ENCODE measurements at places on chromosomes 12 and 14.

GRCh38 chr14:49538852-49539251 is 47.3 kb downstream of the RPS29 start:
- no peak for DNase-seq

GRCh38 chr12:112527501-112527900 is 108.8 kb downstream of the PTPN11 start:
- no peak for DNase-seq

- no peak for DNase-seq
These were observed 96.6 kb upstream of the SLC35F4 start for GRCh38 chr14:57962325-57963035.

DNA sequence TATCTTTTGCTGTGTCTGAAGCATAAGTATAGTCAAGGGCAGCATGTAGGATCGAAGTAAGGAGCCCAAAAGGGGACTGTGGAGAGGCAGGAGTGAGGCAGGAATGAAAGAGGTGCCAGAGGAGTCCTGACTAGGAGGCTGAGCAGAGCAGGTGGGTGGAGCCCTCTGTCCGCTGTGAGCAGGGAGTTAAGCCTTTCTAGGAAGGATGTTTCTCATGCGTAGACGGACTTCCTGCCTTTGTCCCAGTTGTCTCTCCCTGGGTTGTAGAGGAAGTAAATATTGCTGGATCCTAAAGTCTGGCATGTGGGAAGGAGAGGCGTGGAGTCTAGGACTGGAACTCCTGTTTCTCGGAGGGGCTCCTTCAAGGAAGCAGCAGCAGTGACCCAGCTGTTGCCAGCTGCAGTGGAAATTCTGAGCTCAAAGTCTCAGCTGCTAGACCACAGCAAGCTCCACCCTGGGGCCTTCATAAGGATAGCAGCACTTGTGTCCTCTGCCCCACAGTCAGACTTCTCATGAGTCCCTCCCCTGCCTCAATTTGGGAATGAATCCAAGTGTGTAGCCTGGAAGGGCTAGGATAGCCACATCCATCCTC is 44.0 kb downstream of the RBMS2 start:
- DNase-seq = peak; percentile 55

GRCh38 chr12:79883216-79883615 is 51.7 kb downstream of the PPP1R12A start:
- DNase-seq = no peak

DNA sequence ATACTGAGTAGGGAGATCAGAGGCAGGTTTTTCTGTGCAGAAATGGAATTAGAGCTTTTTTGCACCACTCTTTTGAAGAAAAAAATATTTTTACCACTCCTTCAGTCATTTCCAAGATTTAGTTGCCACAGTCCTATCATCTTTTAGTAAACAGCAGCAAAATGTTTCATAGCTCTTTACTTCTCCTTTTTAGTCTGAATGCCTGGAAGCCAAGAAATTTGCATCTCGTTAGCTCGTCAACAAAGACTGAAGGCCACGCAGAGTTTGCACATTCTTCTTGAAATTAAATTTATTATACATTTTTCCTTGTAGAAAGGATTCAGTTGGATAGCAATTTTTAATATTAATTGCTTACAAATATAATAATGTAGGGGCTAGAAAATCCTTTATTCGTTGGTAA is 544.5 kb upstream of the ATP2B1 start:
- DNase-seq = no peak

- no peak for DNase-seq
These were observed 84.7 kb downstream of the ZNF664 start for GRCh38 chr12:124057691-124058090.

DNA sequence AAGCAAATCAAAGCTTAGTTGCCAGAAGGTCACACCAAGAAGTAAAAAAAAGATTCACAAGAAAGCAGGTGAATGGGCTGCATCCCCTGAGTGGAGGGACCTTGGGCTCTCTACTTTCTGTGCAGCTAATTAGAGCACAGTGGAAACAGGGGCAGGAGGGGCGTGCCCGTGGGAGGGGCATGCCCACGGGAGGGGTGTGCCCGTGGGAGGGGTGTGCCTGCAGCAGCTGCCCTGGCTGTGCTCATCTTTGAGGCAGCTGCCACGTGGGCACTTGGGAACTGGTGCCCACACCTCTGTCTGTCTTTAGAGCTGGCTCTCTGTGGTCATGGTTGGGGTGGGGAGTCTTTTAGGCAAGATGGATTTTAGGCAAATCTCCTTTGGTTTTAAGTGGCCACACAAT is 60.0 kb downstream of the EML1 start:
- no peak for DNase-seq

GRCh38 chr12:122610207-122610606 is 83.2 kb downstream of the KNTC1 start:
- DNase-seq = no peak

DNA sequence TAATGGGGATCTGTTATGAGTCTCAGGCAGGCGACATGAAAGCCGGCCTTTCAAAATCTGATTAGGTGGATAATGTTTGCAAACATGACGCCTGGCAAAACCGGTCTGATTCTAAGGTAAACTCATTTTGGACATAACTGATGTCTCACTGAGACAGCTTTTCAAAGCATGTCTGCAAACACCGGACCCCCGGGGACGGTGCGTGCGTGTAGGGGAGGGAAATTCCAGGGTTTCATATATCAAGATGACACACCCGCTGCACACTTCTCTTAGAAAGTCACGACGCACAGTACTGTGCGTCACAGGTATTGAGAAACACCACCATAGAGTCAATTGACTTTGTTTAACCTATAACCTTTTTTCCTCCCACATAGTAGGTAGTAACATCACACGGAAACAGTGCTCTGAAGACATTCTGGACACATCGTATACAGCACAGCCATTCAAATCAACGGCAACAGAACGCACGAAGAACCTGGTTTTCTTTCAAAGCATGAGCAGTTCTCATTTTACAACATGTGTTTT is 43.9 kb upstream of the TESC start:
- no peak for DNase-seq

- no peak for DNase-seq
These were observed 25.6 kb downstream of the PXN start for GRCh38 chr12:120239776-120240494.

DNA sequence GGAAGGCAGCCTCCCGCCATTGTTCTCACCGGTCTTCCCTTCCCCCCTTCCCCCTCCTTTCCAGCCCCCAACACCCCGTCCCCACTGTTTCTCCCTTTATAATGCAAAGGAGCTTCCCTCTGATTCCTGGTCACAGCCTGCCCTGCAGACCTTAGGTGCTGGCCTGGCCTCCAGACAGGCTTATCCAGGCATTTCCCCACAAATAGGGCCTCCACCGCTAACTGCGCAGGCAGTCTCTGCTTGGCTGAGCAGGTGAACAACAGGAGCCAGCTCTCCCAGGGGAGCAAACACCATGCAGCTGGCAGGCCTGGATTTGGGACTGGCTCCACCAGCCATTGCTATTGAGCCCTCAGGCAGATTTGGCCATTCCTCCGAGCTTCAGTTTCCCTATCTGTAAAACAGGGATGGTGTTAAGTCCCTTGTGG is 46.0 kb downstream of the SMIM41 start:
- DNase-seq = no peak
